ENCODE measurements at places on chromosomes 2 and 18.

GRCh38 chr18:7133181-7133580, 15.6 kb upstream of the LAMA1 start:
- peak; percentile 82 for DNase-seq

GRCh38 chr18:49547701-49548100, 14.2 kb upstream of the LIPG start:
- DNase-seq = no peak

DNA sequence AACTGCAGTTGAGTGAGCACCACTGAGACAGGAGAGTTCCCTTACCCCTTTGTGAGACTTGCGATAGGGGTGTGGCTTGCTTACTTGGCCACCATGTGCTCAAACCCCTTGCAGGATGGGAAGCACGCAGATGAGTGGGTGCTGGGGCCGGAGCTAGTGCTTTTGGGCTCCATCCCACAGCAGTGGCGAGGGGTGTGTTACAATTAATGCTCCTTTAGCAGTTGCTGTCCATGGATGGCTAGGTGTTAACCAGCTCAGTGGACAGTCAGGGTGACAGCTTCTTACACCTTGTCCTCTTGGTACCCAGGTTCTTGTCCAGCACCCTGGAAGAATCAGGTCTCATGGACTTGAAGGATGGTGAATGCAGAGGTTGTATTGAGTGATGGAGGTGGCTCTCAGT, 103.9 kb downstream of the SH3RF3 start:
- no peak for DNase-seq

GRCh38 chr2:120885321-120885720, 149.7 kb downstream of the GLI2 start:
- no peak for DNase-seq

- no peak for DNase-seq
Observed at GRCh38 chr18:49677762-49678413, 116.0 kb downstream of the LIPG start.

DNA sequence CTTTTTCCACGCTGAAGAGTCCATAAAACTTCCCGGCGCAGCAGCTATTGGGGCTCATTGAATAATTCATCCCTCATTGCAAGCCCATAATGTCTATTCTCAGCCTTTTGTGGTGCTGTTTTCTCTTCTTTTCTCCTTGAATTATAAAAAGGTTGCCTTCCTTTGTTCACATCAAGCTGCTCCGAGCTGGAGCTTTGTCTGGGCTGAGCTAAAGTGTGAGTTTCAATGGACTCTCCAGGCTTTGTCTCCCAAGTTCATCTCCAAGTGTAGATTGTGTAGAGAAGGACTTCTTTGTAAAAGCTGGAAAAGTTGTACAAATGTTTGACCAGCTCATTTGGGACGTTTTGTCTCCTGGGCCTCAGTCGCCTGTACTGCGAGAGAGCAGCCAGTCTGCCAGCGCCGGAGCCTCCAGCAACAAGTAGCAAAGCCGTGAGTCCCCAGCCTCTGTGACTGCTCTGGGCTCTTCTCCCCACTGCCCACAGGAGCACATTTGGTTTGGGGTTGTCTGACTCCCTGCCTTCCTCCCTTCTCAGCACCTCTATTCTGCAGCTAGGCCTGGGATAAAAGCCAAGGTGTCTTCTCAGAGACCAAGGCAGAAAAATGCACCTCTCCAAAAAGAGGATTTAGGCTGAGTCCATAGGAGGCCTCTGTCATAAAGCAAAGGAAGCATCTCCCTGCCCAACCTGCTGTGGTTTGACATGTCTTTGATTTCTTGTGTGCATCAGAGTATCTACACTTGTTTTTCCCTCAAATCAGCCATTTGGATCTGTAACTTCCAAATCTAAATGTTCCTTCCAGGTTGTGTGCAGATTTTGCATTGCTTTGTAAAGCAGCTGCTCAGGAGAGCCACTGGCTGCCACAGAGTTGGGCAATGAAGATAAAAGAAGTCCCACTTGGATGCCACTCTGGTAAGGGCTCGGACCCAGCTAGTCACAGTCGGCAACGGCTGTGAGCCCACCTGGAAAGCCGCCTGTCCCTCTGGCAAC, 6.4 kb downstream of the PAX3 start:
- DNase-seq = peak; percentile 54

DNA sequence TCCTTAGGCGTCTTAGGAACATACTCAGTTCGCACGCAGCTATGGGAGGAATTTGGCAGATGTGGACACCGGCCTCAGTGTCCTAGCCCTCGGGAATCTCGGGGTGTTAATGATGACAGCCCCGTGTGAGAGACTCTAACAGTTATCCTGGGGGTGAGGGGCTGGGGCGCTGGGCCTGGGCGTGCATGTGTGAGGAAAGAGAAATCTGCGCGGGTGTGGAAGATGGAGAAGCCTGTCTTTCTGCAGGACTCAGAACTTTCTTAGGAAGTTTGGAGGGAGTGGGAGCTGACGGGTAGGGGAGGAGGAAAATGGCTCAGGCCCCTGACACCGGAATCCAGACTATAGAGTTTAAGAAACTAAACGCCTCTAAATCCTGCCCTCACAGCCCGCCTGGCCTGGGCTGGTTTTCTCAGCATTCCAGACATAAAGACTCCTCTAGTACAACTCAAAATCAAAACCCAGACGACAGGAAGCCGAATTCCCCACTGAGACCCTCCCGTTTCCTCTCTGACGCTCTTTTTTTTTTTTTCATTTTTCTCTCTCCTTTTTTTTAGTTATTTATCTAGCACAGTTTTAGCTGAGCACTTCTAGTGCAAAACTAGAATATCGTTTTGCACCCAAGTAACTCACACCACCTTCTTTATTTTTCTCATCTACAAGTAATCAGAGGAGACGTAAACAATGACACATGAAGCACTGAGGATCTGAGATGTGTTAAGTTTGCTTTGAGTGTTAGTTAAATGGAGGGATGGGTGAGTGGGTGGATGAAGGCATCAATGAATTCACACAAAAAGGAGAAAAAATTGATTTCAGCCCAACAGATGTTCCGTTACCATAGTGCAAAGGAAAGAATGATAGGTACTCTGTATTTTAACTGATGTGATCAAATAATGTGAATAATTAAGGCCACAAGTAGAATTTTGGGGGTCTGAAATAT, 1.2 kb upstream of the HAAO start:
- DNase-seq = no peak

GRCh38 chr2:61845320-61845719, 8.5 kb downstream of the FAM161A start:
- DNase-seq = no peak

GRCh38 chr2:113174376-113174750, 592 bp downstream of the PSD4 start:
- DNase-seq = no peak

GRCh38 chr2:197596766-197597165, 78.6 kb downstream of the RFTN2 start:
- peak; percentile 9 for DNase-seq

DNA sequence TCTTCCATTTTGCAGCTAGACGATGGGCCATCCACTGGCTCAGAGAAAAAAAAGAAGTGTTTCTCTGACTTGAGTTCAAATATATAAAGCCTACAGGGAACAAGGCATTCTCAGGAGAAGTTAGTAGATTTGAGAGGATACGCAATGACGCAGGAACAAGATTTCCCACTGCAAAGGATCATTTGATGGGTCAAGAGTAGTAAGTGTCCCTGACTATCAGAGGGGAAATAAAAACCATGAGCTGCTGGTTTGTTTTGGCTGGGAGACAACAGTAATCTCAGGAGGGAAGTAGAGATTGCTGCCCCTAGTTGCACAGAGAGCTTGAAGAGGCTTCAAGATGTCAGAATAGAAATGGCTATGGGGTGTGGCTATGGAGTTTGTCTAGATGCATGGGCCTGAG, 22.3 kb upstream of the MYO1B start:
- no peak for DNase-seq

Data from foreskin melanocyte (primary cell).